ENCODE measurements at places on chromosomes 2 and 18.
A peak's percentile ranks its signal among the peaks of the same experiment; 100 is the strongest.

DNA sequence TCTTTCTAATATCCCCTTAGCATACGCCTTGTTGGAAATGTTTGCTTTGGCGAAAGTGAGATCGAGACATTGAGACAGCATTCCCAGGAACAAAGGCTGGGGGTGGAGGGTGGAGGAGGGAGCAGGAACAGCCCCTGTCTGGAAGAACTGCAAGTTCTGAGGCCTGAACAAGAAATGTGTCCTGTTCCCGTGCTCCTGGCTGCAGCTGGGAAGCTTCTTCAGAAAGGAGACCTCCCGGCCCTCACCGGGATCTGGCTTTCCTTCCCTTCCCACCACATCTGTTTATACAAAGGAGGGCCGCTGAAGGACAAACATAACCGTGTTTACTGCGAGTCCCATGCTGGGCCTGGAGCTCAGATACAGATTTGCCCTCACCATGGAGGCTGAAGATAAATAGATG is 35.9 kb downstream of the AFF3 start:
- no peak for DNase-seq

DNA sequence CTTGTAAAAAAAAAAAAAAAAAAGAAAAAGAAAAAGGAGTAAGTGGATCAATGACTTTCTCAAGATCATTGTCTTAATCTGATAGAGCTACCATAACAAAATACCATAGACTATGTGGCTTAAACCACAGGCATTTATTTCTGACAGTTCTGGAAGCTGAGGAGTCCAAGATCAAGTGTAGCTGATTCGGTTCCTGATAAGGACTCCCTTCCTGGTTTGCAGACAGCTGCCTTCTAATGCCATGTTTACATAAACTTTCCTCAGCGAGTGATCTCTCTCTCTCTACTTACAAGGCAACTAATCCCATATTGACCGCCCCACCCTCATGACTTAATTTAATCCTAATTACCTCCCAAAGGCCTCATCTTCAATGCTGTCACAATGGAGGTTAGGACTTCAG is 36.5 kb upstream of the SIX2 start:
- DNase-seq, result no peak

DNA sequence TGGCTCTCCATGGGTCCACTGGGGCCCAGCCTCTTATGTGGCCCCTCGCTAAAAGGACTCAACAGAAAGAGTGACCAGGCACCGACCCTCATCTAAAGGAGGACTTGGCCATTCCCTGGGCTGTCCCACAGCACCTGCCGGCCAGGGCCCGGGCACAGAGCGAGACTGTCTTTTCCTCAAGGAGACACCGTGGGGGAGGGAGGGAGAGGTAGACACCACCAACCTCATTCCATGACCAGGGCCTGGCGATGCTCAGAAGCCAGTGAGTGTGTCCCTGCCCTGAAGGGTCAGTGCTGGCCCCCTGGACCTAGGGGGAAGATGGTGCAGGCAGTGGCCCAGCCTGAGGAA is 39.8 kb upstream of the ALPP start:
- DNase-seq, result no peak

- no peak for DNase-seq
Measured at GRCh38 chr18:6646801-6647200, 82.7 kb upstream of the ARHGAP28 start.

GRCh38 chr2:200377355-200378336 is 71.2 kb downstream of the SPATS2L start:
- no peak for DNase-seq

- no peak for DNase-seq
Measured at GRCh38 chr2:165357758-165358157, 111.7 kb upstream of the CSRNP3 start.

DNA sequence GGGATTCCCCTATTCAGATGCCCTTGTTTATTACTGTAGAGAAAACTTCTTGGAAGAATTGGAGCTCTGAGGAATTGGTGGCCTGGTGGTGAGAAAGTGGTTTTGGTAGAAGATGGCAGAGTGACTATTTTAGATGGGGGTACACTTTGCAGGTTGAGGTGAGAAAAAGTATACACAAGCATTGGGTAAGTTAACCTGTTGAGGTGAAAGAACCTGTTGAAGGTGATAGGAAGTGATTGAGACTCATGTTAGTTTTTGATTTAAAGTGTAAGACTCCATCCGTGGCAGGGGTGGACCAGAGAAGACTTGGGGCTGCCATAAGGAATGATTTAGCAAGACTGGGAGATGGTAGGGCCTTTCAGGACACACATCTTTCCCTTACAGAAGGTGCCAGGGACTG is 3.1 kb downstream of the CCT7 start:
- no peak for DNase-seq

- DNase-seq, result no peak
Measured at GRCh38 chr2:129748653-129749052, 230.8 kb upstream of the RAB6C start.

- DNase-seq, result no peak
Measured at GRCh38 chr2:152573168-152573567, 144.1 kb downstream of the PRPF40A start.

DNA sequence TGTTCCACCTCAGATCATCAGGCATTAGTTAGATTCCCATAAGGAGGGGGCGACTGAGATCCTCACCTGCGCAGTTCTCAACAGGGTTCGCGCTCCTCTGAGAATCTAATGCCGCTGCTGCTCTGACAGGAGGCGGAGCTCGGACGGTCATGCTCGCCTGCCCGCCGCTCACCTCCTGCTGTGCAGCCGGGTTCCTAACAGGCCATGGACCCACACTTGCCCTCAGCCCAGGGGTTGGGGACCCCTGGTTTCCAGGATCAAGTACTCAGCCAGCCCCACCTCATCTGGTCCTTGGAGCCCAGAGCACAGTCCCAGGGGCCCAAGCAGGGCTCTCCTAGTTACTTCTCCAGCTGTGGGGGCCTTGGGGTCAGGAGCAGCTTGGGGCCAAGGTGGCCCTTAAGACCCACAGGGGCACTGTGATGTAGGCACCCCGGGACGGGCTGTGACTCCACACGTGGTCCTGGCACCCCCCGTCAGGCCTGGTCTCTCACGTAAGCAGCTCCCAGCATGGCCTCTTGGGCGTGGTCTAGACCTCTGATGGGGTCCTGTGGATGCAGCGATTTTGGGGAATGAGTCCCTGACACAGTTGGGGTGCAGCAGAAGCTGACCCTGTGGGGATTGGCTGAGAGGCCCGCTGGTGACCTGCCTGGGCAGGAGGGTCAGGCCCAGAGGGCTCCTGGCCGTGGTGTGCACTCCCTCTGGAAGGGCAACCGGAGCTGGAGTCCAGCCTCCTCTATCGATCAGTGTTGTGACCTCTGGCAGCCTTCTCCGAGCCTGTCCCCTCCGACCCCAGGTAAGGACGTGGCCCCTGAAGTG is 28.3 kb upstream of the OTOS start:
- DNase-seq, result no peak

GRCh38 chr2:181038796-181039195 is 58.4 kb downstream of the UBE2E3 start:
- DNase-seq, result no peak

GRCh38 chr2:154143105-154143504 is 271.4 kb downstream of the GALNT13 start:
- no peak for DNase-seq

DNA sequence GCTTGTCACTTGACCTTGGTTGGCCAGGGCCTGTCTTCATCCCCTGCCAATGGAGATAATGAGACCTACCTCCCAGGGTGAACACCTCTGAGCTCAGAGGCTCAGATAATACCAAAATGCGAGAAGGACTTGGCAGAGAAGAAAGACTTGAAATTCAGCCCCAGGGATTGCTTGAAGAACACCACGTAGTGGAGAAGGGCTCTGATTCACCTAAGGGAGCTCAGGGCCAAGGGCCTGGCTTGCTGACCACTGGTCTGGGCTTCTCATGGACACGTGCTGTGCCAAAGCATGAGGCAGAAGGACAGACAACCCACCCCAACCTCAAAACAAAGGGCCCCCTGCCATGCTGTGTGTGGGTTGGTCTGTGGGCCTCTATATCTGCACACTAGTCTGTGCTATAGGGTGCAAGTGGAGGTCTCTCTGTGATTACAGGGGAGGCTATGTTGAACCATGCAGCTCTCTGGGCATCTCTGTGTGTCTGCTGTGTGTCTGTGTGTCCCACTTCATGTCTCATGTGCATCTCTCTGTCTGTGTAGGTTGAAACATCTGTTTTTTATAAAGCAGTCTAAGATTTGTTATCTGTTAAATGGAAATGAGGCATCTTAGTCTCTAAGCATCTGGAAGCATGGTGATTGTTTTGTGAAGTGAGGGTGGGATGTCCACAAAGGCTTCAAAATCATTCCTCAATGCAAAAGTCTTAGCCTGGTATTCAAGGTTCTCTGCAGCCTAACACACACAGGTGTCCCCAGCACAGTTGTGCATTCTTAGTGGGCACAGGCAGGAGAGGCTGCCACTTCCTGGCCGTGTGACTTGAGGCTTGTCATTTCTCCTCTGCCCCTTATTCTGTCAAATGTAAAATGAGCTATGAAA is 61.0 kb upstream of the EPAS1 start:
- DNase-seq, result no peak

DNA sequence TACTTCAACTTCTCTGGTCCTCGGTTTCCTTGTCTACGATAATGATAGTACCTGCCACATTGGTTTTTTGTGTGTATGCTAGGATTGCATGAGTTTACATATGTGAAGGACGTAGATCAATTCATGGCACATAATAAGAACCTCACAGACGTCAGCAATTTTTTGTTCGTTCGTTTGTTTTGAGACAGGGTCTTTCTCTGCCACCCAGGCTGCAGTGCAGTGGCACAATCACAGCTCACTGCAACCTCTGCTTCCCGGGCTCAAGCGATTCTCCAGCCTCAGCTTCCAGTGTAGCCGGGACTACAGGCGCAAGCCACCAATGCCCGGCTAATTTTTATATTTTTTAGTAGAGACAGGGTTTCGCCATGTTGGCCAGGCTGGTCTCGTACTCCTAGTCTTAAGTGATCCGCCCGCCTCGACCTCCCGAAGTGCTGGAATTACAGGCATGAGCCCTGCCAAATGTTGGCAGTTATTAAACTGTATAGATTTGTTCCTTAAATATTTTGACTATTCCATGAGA is 756 bp upstream of the SLC35F5 start:
- no peak for DNase-seq

GRCh38 chr2:157438863-157439823 is 4.7 kb downstream of the CYTIP start:
- DNase-seq, result no peak

- no peak for DNase-seq
Measured at GRCh38 chr2:21427606-21428005, 303.8 kb downstream of the TDRD15 start.

- DNase-seq, result no peak
Measured at GRCh38 chr2:31402388-31402787, 12.2 kb downstream of the XDH start.

GRCh38 chr18:8703781-8704301 is 1.5 kb upstream of the MTCL1 start:
- DNase-seq, result no peak

GRCh38 chr2:240613781-240614180 is 11.5 kb upstream of the GPR35 start:
- no peak for DNase-seq

DNA sequence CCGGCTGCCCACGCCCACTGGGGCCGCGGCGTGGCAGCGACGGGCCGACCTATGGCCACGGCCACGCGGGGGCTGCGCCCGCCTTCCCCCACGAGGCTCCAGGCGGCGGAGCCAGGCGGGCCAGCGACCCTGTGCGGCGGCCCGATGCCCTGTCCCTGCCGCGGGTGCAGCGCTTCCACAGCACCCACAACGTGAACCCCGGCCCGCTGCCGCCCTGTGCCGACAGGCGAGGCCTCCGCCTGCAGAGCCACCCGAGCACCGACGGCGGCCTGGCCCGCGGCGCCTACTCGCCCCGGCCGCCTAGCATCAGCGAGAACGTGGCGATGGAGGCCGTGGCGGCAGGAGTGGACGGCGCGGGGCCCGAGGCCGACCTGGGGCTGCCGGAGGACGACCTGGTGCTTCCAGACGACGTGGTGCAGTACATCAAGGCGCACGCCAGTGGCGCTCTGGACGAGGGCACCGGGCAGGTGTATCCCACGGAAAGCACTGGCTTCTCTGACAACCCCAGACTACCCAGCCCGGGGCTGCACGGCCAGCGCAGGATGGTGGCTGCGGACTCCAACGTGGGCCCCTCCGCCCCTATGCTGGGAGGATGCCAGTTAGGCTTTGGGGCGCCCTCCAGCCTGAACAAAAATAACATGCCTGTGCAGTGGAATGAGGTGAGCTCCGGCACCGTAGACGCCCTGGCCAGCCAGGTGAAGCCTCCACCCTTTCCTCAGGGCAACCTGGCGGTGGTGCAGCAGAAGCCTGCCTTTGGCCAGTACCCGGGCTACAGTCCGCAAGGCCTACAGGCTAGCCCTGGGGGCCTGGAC is 253.2 kb downstream of the GLI2 start:
- no peak for DNase-seq

DNA sequence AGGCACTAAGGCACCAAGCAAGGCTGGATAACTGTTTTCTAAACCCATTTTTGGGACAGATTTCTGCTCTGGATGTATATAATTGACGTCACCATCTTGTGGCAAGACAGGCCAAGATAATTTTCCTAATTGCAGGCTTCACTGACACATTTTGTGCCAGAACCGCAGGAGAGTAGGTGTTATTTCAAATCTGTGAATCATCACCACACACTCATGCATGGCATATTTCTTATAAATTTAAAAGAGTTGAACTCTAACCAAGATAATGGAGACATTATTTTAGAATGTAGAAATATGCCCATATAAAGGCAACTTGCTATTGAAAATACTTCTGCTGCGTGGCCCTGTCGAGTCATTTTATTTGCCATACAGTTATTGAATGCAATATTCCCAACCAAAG is 68.3 kb upstream of the ACYP2 start:
- DNase-seq, result no peak

GRCh38 chr2:178522950-178523595 is 42.8 kb downstream of the PLEKHA3 start:
- peak; percentile 59 for DNase-seq

DNA sequence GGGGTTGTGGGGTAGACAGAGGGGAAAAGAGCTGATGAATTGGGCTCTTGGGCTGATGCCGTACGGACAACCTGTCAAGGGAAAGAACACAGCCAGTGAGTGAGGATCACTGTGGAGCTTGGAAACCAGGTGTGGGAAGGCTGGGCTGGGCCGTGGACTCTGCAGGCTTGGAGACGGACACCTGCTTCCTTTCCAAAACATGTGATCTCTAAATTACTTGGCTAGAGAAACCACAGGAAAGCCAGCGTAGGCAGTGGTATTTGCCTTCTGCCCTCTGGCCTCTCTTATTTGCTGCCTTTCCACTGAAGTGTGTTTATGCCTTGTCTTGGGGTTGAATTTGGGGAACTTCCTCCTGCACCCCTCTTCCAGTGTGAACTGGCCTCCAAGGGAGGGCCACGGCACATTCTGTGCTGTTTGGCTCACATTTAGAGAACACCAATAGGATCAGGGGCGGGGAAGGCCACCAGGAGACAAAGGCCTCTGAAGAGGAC is 267.7 kb downstream of the PRKCE start:
- DNase-seq, result no peak
